ENCODE measurements at places on chromosomes 2 and 18. TPM values are rescaled to one million over a fixed set of nuclear protein-coding genes. Genes with fewer than 3 reads are reported as not detected.

The NIFK gene
- 77.6 TPM for total RNA-seq

DNA sequence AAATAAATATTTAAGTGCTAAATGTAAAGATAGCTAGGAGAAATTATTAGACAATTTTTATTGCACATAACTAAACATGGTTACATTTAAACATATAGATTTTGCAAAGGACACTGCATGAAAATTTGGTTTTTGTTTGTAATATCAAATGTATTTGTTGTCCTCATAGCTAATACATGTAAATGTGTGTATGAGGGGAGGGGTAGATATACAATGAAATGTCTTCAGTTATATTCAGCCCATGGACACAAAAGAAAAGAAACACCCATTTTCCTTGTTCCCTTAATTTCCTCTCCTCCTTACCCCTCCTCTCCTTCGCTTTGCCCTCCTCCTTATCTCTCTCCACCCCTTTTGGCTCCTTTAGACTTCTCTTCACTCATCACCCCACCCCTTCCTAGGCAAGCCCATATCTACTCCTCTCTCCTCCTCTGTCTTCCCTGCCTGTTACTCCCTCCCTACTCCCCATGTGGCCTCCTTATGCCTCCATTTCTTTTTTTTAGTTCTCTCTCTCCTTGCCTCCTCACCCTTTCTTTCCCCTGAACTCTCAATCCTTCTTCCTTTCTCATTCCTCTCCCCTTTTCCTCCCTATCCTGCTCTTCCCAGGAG is 1.4 kb downstream of the COL3A1 start:
- no peak for DNase-seq

The TFCP2L1 gene
- total RNA-seq: 33.5 TPM

The MYOM1 gene
- 2.1 TPM for total RNA-seq

The CCDC150 gene
- 2.0 TPM for total RNA-seq

DNA sequence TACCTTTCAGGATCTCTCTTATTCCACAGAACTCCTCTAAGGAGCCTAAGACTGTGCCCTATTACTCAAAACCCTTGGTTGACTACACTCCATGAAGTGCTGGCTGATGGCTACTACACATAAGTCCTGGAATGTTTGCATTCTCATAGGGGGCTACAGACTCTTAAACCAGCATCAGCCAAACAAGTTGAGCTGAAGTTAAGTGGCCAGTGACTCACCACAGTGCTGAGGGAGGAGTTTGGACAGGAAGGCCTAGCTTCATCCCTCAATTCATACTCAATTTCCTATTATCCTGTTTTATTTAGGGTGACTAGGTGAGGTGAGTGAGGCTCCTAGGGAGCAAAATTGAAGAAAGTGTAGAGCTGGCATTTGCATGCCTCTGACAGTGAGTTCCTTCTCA is 246.7 kb downstream of the SMAD2 start:
- DNase-seq: no peak

DNA sequence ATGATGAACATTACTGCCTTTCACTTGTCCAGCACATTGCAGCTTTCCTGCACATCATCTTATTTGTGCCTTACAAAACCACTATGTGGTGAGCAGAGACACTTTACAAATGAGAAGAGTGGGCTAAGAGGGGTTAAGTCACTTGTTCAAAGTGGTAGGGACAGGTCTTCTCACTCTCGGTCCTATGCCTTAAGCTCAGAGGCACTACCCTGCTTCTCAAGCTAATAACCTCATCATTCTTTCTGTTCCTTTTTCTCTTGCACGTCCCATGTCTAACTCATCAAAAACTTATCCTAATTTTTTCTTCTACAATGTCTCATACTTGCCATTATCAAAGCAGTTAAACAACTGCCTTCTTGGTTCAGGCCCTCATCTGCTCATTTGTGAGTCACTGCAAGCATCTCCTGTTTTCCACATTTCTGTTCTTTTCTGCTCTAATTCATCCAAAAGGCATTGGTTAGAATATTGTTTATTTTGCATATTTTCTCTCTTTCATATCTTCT is 21.9 kb upstream of the NCOA1 start:
- DNase-seq: no peak

GRCh38 chr2:238287737-238288649 is at the start of gene PER2:
PER2 (minus strand) TSS chr2:238288610; CDS start chr2:238277936, 10,674 bp downstream.
- no peak for DNase-seq

The BCL11A gene
- 150 TPM for total RNA-seq

GRCh38 chr2:229530434-229530833 is 183.9 kb downstream of the DNER start:
- DNase-seq: no peak

DNA sequence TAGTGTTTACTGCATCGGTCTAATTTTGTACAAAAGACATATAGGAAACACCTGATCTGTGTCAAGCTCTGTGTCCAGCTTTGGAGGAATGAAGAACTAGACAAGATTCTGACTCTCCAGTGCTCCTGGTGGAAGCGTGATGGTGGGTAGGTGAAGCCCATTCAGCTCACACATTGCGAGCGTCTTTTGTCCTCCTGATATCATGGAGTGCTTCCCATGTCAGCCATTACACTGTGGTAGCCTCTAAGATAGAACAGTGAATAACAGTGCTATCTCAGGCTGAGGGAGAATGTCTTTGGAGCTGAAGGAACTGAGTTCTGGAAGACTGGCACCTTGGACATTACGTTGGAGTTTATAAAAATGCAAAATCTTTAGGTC is 350.2 kb downstream of the CYRIA start:
- no peak for DNase-seq

GRCh38 chr2:174606336-174606735 is 8.7 kb upstream of the WIPF1 start:
- DNase-seq: no peak

DNA sequence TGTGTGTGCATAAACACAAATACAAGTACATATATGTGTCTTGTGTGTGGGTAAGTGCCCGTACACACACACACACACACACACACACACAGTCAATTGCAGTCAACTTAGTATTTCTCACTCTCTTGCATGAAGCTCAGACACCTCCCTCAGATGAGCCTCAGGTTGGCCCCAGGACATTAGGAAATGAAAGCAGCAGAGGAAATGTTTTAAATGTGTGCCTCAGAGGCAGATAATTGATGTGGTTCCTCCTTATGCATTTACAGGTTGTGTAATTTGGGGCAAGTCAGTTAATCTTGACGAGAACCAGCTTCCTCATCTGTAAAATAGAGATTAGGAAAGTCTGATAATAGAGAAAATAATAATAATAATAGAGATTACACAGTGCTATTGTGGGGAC is 814.0 kb upstream of the ID2 start:
- DNase-seq: no peak

The TFPI gene
- total RNA-seq: 23.1 TPM

DNA sequence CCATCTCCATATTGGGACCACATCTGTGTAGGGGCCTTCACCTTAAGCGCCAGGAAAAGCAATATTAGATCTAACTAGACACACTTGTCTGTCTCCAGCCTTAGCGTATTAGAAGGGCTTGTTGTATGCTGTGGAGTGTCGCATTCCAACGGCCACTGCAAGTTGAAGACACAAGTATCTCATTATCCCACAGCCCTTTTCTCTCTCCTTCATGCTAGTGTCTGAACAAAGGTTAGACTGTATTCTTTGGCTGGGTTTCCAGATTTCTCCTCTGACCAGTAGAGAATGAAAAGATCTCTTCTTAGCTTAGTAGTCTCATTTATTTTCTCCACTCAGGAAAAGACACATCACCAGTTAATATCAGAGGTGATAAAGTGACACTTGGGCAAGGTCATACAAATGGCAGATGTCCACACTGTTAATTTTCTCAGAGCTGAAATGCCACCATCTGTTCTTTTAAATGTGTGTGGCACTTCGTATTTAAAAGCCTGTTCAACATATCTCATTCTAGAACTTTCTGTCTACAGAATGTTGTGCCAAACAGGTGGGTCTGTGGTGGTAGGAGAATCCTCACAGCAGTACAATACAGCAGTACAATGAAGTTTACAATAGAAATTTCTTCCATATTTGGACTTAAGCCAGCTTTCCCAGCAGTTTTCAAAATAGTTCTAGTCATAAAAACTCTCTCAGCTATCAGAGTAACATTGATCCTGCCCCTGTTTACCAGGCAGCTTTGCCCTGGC is 94.0 kb upstream of the ITGA6 start:
- no peak for DNase-seq

DNA sequence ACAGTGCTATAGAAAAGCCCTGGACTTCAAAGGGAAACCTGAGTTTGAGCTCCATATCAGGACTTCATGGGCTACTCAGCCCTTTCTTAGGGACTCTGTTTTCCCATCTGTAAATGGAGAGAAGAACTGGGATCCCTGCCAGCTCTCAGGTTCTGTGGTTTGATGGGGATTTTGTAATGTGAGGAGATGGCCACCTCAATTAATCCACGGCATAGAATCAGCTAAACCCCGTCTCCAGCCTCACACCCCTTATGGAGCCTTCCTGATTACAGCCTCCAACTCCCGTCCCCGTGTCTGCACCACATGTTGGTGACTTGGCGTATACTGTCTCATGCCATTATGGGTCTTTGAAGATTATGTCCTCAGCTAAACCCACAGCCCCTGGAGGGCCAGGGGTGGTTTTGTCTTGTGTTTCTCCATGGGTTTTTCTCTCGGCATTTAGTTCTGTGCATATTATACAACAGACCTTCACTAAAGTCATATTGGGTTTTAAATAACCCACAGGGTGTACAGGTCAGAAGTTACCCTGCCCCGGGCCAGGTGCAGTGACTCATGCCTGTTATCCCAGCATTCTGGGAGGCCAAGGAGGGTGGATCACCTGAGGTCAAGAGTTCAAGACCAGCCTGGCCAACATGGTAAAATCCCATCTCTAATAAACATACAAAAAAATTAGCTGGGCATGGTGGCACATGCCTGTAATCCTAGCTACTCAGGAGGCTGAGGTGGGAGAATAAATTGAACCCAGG is 63.8 kb upstream of the PPP1CB start:
- no peak for DNase-seq
